Activated naive CD8-positive, alpha-beta T cell treated with anti-CD3 and anti-CD28 coated beads, Interleukin-2, amount 10 ng/mL, durations not matched to agents 7 days and 5 days (primary cell): ENCODE measurements at places on chromosomes 6 and 20.

DNA sequence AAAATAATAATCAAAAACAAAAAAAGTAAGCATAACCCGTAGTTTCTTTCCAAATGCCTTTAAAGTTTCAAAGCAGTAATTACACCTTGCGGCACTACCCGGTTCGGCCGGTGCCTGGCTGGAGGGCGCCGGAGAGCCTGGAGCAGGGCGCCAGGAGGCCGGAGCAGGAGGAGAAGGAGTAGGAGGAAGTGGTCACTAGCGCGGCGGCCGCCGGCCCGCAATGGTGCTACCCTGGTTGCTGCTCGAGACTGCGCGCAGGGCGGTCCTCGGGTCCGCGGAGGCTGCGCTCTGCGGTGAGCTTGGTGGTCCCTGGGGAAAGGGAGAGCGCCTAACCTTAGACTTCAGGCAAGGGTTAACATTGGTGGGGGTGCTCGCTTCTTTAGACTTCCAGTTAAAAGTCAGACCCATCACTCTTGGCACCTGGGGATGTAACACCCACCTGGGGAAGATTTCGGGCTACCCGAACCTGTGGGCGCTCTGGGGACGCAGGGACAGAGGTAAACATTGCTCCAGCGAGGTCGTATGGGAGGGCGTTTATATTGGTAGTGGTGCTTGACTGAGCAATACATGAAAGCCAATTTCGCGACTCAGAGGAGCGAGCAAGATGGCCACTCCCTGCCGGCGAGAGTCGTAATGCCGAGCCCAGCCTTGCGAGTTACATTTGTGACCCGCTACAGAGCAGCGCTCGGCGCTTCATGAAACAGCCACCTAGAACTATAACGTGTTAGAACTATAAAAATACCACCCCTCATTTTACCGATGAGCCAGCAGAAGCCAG is 5.8 kb upstream of the USP45 start:
- peaks cover 13% of the 10 kb centered on the region for H3K4me1 ChIP-seq
- peaks cover 7% of the 10 kb centered on the region for H3K27me3 ChIP-seq
- peak overlapping the region; percentile 91 for H3K27ac ChIP-seq
- DNase-seq = peak; percentile 82
- peaks cover under 1% of the 10 kb centered on the region for H3K36me3 ChIP-seq
- H3K4me3 ChIP-seq = peak overlapping the region; percentile 95

GRCh38 chr6:131172222-131172621 is 37.0 kb downstream of the AKAP7 start:
- H3K27ac ChIP-seq = no peak overlapping the region
- no peak for DNase-seq
- peaks cover 4% of the 10 kb centered on the region for H3K36me3 ChIP-seq
- no peaks in the 10 kb centered on the region for H3K27me3 ChIP-seq
- no peak overlapping the region for H3K4me3 ChIP-seq

GRCh38 chr6:78781001-78781400 is 86.3 kb upstream of the IRAK1BP1 start:
- no peaks in the 10 kb centered on the region for H3K36me3 ChIP-seq
- no peak for DNase-seq
- no peak overlapping the region for H3K27ac ChIP-seq
- no peaks in the 10 kb centered on the region for H3K4me1 ChIP-seq

DNA sequence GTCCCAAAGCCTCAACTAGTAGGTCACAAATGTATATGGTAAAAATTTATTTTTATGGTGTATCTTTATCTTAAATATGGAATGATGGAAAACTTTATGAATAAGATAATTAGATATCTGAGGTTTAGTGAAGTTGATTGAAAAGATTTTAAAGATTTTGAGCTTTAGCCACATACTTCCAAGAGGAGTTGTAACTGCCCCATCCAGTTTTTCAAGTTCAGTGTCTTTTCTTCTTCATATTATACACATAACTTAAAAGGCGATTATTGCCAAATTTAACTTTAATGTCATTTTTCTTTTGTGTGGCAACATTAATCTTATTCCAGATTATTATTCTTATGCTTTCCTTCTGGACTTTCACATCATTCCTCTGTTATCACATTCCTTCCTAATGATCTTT is 266.4 kb downstream of the TINAG start:
- no peaks in the 10 kb centered on the region for H3K27me3 ChIP-seq
- no peaks in the 10 kb centered on the region for H3K4me1 ChIP-seq
- H3K36me3 ChIP-seq = no peaks in the 10 kb centered on the region
- no peak overlapping the region for H3K4me3 ChIP-seq
- no peak overlapping the region for H3K27ac ChIP-seq

DNA sequence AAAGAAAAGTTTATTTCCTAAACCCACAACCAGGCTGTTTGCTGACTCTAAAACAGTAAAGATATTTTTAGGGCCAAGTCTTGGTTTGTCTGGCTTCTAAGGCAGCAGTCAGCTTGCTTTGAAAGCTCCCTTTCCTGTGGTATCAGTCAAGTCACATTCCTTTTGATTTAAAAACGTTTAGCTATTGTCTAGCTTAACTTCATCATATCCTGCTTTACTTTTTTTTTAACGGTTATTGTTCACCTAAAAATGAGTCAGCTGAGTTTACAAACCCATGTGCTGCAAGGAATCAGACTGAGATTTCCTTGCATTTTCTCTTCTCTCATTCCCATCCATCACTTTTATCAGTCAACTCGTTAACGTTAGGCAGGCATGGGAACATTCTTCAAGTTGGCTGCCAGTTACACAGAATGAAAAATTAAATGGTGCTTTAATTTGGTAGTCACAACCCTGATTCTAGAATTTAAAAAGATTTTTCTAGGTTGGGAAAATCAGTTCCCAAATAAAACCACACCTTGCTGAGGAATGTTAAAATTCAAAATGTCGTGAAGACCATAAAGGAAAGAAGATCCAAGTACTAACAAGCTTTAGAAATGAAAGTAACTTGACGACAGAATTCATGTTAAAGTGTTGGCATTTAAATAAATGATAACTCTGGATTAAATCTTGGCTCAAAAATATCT is 45.9 kb downstream of the ELOVL5 start:
- H3K4me3 ChIP-seq = peak overlapping the region; percentile 71
- H3K36me3 ChIP-seq = peaks cover 10% of the 10 kb centered on the region
- no peak for DNase-seq
- no peaks in the 10 kb centered on the region for H3K27me3 ChIP-seq
- peaks cover 57% of the 10 kb centered on the region for H3K4me1 ChIP-seq

GRCh38 chr6:154933181-154933827 is 61.8 kb upstream of the TIAM2 start:
- H3K4me3 ChIP-seq = no peak overlapping the region
- no peaks in the 10 kb centered on the region for H3K36me3 ChIP-seq
- H3K27ac ChIP-seq = no peak overlapping the region
- no peak for DNase-seq
- H3K27me3 ChIP-seq = no peaks in the 10 kb centered on the region

DNA sequence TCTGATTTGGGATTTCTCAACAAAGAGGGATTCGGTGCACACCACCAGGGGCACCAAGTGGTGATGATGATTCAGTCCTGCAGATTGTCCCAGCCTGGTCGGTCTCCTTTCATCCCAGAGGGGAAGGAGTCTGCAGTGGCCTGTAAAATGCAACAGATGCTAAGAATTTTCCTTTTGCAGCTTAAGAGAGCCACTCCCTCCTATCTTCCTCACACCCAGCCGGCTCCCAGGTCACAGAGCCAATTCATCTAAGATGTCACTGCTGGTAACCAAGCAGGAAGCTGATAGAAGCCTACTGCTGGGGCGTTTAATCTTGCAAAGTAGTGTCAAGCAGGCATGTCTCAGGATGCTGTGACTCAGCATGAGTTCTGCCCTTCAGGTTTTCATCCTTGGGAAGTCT is 203.8 kb upstream of the LRFN2 start:
- DNase-seq = no peak
- H3K27me3 ChIP-seq = peaks cover 2% of the 10 kb centered on the region
- H3K4me1 ChIP-seq = peaks cover 20% of the 10 kb centered on the region
- peaks cover 8% of the 10 kb centered on the region for H3K36me3 ChIP-seq
- H3K4me3 ChIP-seq = no peak overlapping the region

DNA sequence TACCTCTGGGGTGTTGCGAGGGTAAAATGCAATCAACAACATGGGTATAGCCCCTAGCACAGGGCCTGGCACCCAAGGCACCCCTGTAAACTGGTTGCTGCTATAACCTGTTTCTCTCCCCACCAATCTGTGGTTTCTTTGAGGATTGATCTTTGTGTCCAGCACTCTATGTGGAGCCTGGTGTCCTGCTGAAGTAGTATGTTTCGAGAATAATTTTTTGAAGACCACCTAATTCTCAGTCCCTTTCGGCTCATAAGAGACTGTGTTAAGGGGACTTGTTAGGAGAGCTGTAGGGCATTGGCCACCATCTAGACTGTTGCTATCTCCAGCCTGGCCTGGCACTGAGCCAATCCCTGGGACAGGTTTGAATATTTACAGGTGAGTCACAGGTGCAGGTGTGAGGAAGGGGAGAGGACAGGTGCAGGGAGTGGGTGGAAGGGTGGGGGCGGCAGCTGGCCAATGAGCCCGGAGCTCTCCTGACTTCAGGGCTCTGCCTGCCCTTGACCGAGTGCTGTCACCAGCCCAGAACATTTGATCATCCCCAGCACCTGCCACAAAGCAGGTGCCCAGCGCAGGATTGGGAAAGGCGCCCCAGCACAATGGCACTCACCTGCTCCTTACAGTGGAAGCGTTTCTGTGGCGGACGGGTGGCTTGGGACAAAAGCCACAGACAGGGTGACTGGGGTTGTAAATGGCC is 8.1 kb upstream of the C20orf144 start:
- no peak overlapping the region for H3K27ac ChIP-seq
- peak; percentile 25 for DNase-seq
- H3K27me3 ChIP-seq = no peaks in the 10 kb centered on the region
- H3K36me3 ChIP-seq = peaks cover 1% of the 10 kb centered on the region
- peaks cover 2% of the 10 kb centered on the region for H3K4me1 ChIP-seq

GRCh38 chr20:46590443-46590842 is 40.0 kb upstream of the OCSTAMP start:
- DNase-seq = no peak
- H3K4me3 ChIP-seq = no peak overlapping the region
- H3K36me3 ChIP-seq = no peaks in the 10 kb centered on the region
- no peak overlapping the region for H3K27ac ChIP-seq
- H3K27me3 ChIP-seq = peaks cover 17% of the 10 kb centered on the region

DNA sequence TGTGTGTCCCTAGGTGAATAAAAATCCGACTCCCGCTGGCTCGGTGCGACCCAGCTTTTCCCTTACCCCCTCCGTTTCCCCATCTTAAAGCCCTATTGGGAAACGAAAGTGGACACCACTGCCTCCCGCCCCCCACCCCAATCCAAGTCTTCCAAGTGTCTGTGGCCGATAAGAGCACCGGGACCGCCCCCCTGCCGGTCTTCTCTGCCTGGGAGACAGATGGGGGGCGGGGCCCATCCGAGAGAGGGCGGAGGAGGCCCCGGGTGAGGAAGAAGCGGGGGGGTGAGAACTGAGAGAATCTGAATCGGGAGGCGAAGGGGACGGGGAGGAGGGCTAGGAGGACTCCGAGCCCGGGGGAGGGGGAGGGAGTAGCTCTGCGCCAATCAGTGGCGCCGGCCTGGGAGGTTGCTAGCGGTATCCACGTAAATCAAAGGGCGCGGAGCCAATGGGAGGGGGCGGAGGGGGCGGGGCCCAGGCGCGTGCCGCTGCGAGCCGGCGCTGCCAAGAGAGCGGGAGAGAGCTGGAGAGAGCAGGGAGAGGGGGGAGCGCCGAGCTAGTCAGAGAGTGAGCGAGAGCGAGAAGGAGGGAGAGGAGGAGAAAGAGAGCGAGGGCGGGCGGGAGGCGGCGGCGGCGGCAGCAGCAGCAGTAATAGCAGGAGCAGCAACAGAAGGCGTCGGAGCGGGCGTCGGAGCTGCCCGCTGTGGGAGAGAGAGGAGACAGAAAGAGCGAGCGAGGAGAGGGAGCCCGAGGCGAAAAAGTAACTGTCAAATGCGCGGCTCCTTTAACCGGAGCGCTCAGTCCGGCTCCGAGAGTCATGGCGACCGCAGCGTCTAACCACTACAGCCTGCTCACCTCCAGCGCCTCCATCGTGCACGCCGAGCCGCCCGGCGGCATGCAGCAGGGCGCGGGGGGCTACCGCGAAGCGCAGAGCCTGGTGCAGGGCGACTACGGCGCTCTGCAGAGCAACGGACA is at the start of gene POU3F2:
Gene POU3F2, plus strand, starts transcription at position 515 of the 972 bp plus-strand sequence. Its CDS starts 300 bp downstream, at position 815.
- H3K4me3 ChIP-seq = peak within 1 kb of the TSS; percentile 84
- H3K36me3 ChIP-seq = peaks cover 1% of the 10 kb centered on the region
- H3K27me3 ChIP-seq = peaks cover 77% of the 10 kb centered on the region

- no peak for DNase-seq
- no peak overlapping the region for H3K27ac ChIP-seq
- H3K36me3 ChIP-seq = peaks cover 5% of the 10 kb centered on the region
- no peaks in the 10 kb centered on the region for H3K27me3 ChIP-seq
Measured at GRCh38 chr6:21185861-21186478, 407.6 kb upstream of the SOX4 start.

GRCh38 chr6:35585658-35586057 is 73.0 kb upstream of the TULP1 start:
- no peak for DNase-seq
- H3K27me3 ChIP-seq = no peaks in the 10 kb centered on the region
- H3K27ac ChIP-seq = peak overlapping the region; percentile 4
- H3K4me3 ChIP-seq = no peak overlapping the region

GRCh38 chr6:118709859-118710350 is 58.5 kb upstream of the CEP85L start:
- no peaks in the 10 kb centered on the region for H3K27me3 ChIP-seq
- peak overlapping the region; percentile 90 for H3K27ac ChIP-seq

DNA sequence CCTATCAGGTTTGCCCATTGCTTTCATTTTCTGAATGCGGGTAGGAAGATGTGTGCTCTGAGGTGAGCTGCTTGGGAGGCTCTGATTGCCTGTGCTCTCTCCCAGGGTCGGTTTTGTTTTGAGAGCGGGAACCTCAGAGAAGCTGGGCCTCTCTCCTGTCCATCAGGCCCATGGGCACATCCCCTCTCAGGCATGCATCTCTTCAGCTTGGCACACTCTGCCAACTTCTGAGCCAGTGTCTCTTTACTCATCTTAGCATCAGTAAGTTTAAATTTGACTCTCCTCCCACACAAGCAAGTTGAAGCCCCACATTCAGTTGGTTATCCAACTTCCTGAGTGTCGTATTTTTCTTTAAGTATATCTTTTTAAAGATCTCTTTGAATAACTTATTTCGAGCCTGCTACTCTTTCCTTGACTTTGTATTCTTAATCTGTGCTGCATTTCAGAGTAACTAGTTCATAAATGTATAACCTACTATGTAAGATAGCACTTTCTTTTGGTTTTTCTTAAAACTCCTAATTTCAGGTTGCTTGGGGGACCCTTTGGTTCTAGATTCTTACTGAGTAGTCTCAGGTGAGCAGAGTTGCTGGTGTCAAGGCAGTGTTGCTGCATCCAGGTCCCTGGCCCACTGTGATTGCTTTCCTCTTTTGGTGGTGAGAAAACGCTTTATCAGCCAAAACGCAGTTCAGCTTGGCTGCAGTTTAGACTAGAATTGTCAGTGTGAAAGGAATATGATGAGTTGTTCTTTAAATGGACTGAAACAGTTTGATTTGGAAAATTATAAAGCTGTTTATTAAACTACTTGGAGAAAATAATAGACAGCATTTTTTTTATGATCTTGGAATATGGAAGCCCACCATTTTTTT is 54.8 kb downstream of the SNX9 start:
- H3K27ac ChIP-seq = peak overlapping the region; percentile 27
- peaks cover 33% of the 10 kb centered on the region for H3K4me1 ChIP-seq
- H3K27me3 ChIP-seq = no peaks in the 10 kb centered on the region
- DNase-seq = no peak
